Cortex of kidney (tissue), 1 donor: ENCODE measurements at places on chromosomes 1 and 21.

GRCh38 chr1:202090994-202091393 lies 31.7 kb upstream of the GPR37L1 start:
- DNase-seq: no peak

DNA sequence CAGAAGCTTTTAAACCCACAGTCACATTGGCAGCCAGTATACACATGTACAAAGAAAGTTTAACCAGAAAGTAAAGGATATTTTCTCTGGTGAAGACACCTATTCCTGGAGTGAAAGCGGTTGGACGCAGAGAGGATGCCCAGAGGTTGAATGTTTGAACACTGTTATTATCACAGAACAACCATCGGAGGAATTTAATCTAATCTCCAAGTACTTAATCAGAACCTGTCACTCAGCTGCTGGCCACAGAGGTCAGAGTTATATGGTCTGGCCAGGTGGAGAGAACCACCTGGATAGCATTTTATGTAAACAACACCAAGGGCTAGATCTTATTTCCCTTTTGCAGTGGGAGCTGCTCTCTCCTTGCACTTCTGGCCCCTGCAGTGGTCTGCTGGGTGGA lies 29.4 kb downstream of the SPATA46 start:
- no peak for DNase-seq

- no peak for DNase-seq
Measured at GRCh38 chr1:101221945-101222429, 14.8 kb upstream of the S1PR1 start.

DNA sequence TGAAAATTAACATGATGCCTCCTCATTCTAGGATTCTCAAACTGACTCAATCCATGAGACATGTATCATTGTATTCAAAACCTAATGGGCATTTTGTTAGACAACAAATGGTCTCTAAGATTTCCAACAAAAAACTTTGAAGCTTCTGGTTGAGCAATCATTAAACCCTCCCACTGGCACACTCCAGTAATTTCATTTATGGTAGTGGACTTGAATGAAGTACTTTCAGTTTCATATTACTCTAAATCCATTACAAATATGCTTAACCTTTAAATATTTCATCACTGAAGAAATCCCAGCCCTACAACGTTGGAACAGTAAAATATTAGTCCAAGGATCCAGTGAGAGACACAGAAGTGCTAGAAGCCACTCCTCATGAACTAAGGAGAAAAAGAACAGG lies 43.5 kb downstream of the GBP6 start:
- no peak for DNase-seq

DNA sequence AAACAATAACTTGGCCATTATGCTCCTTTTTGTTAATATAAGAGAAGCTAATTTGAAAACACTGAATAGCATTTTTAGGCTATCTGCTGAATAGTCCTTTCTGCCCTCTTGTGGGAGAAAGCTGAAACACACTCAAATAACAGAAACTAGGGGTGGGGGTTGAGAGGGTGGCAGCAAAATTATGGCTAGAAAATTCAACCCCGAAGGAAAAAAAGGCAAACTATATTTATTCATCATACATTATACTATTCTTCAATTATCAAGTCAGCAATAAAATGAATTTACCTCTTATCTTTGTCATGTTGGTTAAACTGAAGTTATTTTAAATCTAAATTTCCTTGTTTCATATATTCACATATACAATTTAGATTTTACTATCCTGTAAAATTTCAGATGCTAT lies 255.9 kb downstream of the FAF1 start:
- no peak for DNase-seq

DNA sequence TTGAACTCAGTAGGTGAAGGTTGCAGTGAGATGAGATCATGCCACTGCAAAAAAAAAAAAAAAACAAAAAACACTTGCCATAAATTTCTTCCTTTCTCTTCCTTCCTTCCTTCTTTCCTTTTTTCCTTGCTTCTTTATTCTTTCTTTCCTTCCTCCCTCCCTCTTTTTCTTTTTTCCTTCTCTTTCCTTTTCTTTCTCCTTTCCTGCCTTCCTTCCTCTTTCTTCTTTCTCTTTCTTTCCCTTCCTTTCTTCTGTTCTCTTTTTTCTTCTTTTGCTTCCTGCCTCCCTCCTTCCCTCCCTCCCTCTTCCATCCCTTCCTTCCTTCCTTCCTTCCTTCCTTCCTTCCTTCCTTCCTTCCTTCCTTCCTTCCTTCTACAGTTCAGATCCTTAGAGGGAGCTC lies 71.2 kb downstream of the LYPLAL1 start:
- no peak for DNase-seq

DNA sequence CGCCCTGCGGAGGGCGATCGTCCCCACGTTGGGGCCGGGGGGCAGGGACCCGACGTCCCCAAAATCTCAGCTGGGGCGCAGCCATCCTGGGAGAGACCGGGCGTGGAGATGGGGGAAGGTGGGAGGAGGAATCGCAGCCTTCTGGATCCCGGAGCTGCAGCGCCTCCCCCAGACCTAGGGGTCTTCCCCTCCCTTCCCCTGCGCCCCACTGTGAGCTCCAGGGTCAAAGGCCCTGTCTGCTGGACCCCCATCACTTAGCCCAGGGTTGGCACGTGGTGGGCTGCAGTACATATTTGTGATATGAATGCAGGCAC lies 90.2 kb upstream of the VAMP3 start:
- DNase-seq: no peak
